ENCODE measurements at places on chromosomes 5 and 9.

DNA sequence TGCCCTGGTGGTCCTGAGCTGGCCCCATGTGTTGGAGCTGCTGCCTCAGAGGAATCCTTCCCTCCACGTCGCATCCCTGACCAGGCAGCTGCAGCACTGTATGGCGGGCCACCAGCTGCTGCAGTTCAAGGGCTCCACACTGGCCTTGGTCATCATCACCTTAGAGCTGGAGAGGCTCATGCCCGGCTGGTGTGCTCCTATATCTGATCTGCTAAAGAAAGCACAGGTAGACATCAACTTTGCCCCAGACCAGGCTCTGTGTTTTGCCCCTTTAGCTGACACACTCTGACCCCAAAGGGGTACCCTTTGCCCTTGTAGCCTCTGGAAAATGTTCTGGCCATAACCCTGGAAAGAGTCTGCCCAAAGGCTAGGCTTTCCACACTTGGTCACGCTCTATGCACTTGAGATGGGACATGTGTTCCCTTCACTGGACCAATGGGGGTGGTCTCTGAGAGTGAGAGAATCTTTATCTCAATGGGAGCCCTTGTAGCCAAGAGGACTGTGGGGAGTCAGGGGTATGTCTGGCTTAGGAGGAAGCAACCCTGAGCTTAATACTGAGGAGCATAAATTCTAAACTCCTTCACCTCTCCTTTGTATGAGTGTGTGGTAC, 4.8 kb downstream of the CCNI2 start:
- DNase-seq, result no peak

- peak; percentile 74 for DNase-seq
These were observed 1.9 kb upstream of the IL13 start for GRCh38 chr5:132655821-132656773.

- no peak for DNase-seq
These were observed 9.5 kb downstream of the SPDL1 start for GRCh38 chr5:169592937-169593650.

DNA sequence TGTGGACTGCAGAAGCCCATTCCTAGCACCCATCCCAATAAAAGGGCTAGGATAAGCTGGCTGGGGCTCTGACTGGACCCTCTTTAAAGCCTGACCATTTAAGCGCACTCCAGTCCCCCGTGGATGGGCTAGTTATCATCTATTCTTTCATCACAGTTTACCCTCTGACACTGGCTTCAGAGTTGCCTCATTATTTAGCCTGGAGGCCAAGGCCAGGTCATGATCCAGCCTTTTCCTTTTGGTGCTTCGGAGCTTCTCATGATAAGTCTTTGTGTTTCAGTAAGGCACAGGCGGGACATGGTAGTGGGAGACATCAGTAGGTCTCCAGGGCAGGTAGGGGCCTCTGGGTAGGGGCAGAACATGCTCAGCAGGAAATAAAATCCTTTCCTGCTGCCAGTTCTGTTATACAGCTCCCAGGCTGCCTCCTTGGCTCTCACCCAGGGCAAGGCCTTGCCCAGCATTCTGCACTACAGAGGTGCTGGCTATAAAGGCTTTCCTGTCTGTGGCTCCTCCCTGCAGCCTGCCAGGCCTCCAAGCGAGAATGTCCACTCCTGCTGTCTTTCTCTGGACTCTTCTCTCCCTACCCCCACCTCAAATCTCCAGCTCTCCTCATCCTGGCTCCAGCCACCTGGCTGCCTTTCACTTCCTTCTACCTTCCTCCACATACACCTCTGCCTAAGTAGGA, 128.8 kb downstream of the FSTL4 start:
- DNase-seq, result no peak

GRCh38 chr5:139886213-139886612, 90.6 kb downstream of the PSD2 start:
- DNase-seq, result no peak

DNA sequence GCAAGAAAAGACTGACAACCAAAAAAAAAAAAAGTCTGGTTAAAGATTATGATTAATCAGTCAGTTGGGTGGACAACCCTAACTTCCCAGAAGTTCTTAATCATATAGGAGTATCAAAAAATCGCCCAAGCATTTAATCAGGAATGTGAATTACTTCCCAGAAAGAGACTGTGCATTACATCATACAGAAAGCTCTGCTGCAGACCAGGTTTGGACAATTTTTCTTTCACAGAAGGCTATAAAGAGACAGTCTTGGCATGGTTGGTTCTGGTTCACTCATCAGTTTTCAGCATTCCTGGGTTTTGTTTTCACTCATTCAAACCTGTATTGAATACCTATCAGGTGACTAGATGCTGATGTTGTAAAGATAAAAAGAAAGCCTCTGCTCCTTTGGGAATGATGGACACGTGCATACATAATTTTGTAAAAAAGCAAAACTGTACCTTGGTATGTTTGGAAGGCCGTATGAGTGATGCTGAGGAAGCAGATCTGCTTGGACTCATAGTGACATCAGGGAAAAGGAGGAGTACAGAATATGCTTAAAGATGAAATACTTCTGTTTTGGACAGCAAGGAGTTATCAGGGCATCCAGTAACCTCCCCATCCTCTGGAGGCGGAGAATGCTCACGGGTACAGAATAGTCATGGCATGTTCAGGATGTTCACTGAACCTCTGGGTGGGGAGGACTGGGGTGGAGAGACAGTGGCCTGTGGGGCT, 178.4 kb downstream of the GNA14 start:
- DNase-seq, result no peak

GRCh38 chr9:79764374-79764773, 192.6 kb downstream of the TLE4 start:
- DNase-seq, result no peak

DNA sequence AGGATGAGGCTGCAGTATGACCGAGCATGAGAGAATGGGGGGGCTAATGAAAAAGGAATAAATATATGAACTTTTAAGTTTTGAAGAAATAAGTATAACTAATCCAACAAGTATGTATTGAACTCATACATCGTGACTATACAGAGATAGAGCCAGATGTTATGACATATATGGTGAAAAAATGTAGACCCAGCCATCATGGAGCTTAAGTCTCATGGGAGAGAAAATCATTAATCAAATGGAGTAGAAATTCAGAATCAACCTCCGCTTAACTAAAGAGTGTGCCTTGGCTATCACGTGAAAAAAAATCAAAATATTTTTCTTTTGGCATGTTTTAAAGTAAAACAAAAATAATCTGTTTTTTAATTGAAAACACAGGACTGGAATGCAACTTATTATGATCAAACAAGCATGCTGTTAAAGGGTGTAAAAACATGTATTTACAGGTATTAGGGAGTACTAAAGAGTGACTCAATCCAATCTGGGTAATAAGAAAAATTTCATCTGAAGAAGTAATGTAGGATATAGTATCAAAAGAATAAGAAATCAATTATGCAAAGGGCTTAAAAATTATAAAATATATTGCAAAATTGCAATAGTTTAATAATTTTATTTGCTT, 868.5 kb upstream of the NUDT12 start:
- no peak for DNase-seq

GRCh38 chr5:158940977-158941376, 158.7 kb downstream of the EBF1 start:
- no peak for DNase-seq

DNA sequence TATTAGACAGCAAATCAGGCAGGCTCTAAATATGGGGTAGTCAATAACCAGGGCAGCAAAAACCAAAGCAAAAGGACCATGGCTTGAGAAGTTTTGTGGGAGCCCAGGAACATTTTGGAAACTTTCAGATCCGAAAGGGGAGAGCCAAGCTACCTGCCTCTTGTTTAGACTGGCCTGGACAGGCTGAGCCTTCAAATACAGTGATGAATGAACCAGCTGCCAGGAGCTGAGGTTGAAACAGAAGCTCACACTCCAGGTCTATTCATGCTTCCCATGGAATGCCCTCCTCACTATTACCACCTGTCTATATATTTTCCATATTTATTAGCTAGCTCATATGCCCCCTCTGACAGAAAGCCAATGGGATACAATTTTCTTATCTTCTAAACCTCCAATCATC, 150.8 kb upstream of the SLC44A1 start:
- no peak for DNase-seq

DNA sequence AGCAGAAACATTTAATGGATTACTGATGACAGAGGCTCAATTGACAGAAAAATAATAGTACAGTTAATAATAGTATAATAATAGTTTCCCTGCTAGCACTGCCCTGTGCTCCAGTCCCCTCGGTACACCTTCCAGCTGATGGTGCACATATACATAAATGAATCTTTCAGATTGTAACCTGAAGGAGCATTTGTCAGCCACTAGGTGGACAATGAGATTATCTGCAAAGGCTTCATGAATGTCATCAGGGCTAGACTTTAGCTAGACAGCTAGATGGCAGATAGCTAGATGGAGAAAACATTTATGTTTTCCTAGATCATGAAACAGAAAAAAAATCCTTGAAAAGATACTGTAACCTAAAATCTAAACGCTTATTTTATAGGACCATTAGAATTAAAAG, 304.4 kb upstream of the SMC2 start:
- no peak for DNase-seq

GRCh38 chr9:135521608-135522095, 412 bp downstream of the LCN1 start:
- DNase-seq, result no peak

GRCh38 chr9:132424857-132425674, 15.1 kb downstream of the CFAP77 start:
- no peak for DNase-seq

GRCh38 chr9:77038281-77039036, 19.0 kb downstream of the FOXB2 start:
- no peak for DNase-seq

GRCh38 chr5:142479854-142480519, 155.2 kb upstream of the SPRY4 start:
- no peak for DNase-seq

DNA sequence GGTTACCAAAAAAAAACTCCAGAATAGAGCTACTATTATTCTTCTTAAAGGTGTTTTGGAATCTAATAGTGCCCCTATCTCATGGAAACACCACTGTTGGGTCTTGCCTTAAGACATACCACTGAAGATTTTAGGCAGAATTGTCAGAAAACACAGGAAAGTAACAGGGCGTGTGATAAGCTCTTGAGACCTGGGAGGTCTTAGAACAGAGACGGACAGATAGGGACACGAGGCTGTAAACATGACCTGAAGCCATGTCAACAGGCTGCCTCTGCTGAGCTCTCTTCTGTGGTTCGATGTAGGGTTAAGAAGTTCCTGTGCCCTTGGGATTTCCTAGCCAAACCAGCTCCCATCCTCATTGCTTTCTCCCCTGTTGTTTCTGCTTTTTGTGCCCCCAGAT, 69.3 kb downstream of the CTSL start:
- no peak for DNase-seq

DNA sequence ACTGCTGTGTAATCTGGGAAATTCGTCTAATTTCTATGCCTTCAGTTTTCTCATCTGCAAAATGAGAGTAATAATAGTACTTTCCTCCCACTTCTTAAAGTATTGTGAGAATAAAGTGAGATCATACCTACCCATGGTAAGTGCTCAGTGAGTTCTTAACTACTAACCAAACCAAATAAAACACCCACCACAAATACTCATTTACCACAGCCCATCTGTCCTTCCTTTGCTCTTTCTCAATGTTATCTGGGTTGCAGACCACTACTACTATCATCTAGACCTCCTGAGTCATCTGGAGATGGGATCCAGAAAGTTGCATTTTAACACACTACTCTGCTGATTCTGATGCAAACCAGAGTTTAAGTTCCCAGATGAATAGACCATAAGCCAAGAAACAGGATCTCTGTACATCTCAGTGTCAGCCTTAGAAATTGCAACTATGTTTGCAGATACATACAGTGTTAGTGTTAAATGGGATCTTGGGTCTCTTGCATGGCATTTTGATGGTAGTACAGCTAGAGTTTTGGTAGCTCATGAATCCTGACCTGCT, 105.4 kb upstream of the ATP10B start:
- no peak for DNase-seq

GRCh38 chr9:4287386-4287785, 12.5 kb downstream of the GLIS3 start:
- DNase-seq, result no peak

- DNase-seq, result no peak
These were observed 123.1 kb downstream of the NPR3 start for GRCh38 chr5:32834251-32834650.

DNA sequence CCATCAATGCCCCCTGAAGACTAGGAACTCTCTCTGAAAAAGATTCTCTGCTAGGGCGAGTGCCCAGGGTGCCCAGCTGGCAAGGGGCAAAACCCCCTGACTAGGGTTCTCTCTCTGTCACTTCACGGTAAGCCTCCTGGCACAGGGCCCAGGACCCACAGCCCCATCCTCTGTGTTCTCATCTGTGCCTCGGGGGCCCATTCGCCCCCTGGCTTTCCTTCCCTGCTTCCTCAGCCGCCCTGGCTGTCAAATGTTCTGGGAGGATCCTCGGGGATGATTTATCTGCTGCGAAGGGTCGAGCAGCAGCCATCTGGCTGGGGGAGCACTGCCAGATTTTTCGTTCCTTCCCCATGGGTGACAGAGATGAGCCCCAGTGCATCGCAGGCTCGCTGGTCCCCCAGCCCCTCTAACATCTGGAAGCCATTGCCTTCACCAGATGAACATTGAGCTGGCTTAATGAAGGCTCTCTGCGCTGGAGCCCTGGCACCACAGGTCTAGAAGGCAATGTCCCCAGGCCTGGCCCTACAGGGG, 24.2 kb downstream of the HMCN2 start:
- DNase-seq, result no peak

GRCh38 chr5:27083449-27084415, 45.3 kb upstream of the CDH9 start:
- DNase-seq, result no peak

DNA sequence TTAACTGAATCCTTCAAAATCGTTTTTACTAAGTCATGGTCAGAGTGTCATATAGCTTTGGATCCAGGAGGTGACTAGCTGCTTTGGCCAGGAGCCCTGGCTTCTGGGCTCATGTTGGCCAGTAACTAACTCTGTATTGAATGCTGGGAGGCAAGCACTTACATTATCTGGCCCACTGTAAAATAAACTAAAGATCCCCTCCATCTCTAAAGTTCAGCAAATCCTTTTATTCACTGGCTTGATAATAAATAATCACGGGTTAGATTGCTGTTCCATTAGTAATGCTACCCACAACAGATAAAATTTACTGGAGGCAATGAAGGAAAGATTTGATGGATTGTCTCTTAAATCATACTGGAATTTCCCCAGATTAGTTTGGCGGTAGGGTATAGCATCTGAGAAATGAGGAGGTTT, 382.2 kb upstream of the TLE4 start:
- no peak for DNase-seq

DNA sequence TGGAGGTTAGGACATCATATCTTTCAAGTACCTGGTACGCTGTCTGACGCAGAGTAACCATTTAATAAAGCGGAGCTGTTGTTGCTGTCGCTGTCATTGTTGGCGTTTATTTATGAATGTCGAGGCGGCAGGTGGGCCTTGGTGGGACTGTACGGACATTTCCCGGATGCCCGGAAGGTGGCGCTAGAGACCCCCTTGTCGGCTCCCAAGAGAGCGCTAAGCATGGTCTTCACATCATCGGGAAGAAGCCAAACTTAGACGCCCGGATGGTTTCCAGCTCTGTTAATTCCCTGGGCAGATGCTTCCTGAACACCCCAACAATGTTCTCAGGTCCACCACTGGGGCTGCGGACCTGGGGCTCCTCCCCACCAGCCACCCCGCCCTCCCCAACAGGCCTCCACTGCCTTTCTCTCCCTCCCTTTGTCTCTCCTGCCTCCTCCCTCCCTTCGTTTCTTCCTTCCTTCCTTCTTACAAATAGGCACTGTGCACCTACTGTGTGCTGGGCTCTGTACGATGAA, 54.1 kb downstream of the DUSP1 start:
- DNase-seq, result peak; percentile 88

- no peak for DNase-seq
These were observed 90.8 kb downstream of the ARHGAP26 start for GRCh38 chr5:142861011-142861410.

All from stimulated activated naive CD8-positive, alpha-beta T cell treated with anti-CD3 and anti-CD28 coated beads, Interleukin-15, Interleukin-2, amounts not matched to agents 100 U/mL and 50 U/mL, for 24 hours (primary cell).